CD4-positive, alpha-beta T cell treated with Interleukin-21 for 1 hour (primary cell): ENCODE measurements at places on chromosomes 16 and 17.

- DNase-seq: no peak
These were observed 61.9 kb upstream of the CIBAR2 start for GRCh38 chr16:85173981-85174751.

DNA sequence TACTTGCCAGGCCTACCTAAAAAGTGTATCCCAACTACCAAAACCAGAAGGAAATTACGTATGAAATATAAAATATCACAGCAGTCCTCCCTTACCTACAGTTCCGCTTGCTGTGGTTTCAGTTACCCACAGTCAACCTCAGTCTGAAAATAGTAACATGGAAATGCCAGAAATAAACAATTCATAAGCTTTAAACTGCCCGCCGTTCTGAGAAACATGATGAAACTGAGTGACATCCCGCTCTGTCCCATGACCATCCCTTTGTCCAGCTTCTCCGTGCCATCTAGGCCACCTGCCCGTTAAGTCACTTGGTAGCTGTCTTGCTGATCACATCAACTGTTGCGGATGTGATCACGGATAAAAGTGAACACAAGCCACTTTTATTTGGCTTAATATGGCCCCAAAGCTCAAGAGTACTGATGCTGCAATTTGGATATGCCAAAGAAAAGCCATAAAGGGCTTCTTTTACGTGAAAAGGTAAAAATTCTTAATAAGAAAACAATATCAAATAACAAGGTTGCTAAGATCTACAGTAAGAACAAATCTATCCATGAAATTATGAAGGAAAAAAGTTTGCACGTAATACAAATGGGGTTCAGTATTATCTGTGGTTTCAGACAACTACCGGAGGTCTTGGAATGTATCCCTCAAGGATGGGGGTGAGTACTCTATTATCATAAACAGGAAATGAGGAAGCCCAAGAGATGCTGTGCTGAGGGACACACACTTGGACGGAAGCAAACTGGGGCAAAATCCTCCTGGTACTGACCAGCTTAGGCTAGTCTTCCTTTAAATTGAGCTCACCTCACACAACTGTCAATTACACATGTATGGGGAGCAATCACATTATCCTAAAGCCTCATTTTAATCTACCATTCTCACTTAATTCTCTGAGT is 8.2 kb downstream of the USP22 start:
- DNase-seq: peak; percentile 64

GRCh38 chr16:35198223-35199199 is 1739.1 kb downstream of the TP53TG3F start:
- no peak for DNase-seq

GRCh38 chr16:4364196-4365013 is 7.2 kb upstream of the VASN start:
- DNase-seq: no peak

DNA sequence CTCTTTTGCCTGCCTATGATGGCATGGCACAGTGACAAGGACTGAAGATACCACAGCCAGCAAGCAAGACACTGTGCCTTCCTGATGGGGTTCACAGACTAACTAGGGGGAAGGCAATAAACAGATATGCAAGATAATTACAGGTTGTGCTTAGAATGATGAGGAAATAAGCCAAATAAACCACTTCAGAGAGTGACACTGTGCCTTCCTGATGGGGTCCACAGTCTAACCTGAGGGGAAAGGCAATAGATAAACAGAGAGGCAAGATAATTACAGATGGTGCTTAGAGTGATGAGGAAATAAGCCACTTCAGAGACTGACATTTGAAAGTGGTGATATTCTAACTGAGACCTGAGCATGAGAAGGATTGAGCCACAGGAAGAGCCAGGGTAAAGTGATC is 84.2 kb downstream of the HS3ST2 start:
- DNase-seq: no peak

DNA sequence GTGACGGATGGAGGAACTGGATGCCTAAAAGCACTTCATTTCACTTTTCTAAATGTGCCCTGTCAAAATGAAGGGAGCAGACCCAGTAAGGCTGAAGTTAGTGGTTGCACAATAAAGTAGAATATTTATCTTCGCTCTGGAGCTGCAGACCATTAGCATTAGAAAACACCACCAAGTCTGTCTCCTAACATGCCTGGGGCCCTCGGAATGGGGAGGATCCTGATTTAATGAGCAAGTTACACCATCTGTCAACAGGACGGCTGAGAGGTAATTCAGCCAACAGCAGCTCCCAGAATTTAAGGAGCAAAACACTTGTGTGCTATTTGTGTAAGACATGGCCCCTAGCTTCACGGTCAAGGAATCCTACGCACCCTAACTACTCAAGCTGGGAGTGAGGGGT is 22.3 kb downstream of the CA10 start:
- no peak for DNase-seq

DNA sequence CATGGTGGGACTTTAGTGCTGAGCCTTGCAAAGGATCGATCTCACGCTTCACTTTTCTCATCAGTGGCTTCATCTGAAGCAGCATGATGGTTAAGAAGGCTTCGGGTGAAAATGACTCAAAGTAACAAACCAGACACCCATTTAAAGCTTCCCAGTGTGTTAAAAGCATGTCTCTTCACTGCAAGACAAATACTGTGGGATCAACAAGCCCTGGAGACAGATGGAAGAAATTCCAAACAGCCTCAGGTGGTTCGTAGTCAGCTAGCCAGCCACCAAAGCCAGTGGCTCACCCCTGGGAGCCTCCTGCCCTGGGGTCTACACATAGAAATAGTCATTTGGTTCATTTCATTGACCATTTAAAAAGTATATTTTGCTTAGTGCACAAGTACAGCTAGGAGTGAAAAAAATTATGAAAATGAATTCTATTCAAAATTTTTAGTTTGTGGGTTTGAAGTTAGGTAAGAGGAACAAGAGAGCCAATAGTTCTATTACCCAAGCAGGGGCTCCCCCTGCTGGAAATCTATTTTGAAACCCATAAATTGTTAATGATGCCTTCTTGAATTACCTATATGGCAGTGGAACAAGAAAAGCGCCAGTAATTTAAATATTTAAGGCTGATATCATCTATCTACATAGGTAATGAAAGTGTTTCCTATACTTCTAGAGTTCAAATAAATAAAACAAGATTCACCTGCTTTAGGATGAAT is 51.6 kb downstream of the PMP22 start:
- no peak for DNase-seq

- peak; percentile 43 for DNase-seq
These were observed 7.6 kb downstream of the ADCY7 start for GRCh38 chr16:50273888-50274325.

- DNase-seq: peak; percentile 11
These were observed 4.6 kb downstream of the SMCR8 start for GRCh38 chr17:18319604-18320256.

GRCh38 chr16:84791088-84791487 is 28.7 kb upstream of the CRISPLD2 start:
- DNase-seq: no peak

GRCh38 chr17:38943607-38944006 is 18.2 kb downstream of the LASP1NB start:
- no peak for DNase-seq

- DNase-seq: no peak
These were observed 4.3 kb downstream of the TSR3 start for GRCh38 chr16:1347286-1347855.

GRCh38 chr17:13940858-13941665 is 128.2 kb upstream of the COX10 start:
- no peak for DNase-seq

GRCh38 chr17:38900978-38901656 is 24.3 kb upstream of the LASP1NB start:
- peak; percentile 67 for DNase-seq

- DNase-seq: no peak
These were observed 27.7 kb downstream of the SRL start for GRCh38 chr16:4214215-4214621.

- no peak for DNase-seq
These were observed 25.1 kb downstream of the SLC6A4 start for GRCh38 chr17:30210366-30210765.

DNA sequence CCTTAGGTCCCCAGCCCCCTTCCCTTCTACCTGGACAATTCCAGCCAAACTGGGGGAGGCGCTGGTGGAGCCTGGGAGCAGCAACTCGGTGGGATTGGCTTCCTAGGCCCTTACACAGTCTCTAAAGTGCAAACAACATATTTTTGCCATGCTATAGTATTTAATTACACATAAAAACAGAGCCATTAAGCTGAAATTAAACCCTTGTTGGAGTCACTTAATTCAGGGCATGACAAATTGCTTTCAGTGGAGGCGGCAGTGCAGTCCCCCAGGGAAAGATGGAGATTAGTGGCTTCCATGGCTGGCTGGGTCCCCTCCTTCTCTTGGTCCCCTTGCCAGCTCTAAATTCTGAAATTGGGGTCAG is 17.3 kb downstream of the IGFBP4 start:
- DNase-seq: no peak

DNA sequence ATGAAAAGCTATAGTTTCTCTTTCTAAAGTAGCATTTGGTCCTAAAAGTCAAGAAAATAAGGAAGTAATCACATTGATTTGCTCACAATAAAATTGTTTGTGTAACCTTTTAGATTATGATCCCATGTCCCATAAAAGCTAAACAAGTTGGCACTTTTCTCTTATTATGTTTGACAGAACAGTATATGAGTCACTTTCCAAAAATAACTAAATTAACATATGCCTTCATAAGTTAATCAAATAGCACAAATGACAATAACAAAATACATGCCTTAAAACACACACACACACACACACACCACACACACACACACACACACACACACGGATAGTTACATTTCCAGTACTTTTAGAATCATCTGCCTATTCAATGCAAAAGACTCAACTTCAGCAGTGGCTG is 2.8 kb downstream of the MED13 start:
- no peak for DNase-seq

- DNase-seq: no peak
These were observed 27.4 kb upstream of the ZNHIT3 start for GRCh38 chr17:36459045-36459444.

DNA sequence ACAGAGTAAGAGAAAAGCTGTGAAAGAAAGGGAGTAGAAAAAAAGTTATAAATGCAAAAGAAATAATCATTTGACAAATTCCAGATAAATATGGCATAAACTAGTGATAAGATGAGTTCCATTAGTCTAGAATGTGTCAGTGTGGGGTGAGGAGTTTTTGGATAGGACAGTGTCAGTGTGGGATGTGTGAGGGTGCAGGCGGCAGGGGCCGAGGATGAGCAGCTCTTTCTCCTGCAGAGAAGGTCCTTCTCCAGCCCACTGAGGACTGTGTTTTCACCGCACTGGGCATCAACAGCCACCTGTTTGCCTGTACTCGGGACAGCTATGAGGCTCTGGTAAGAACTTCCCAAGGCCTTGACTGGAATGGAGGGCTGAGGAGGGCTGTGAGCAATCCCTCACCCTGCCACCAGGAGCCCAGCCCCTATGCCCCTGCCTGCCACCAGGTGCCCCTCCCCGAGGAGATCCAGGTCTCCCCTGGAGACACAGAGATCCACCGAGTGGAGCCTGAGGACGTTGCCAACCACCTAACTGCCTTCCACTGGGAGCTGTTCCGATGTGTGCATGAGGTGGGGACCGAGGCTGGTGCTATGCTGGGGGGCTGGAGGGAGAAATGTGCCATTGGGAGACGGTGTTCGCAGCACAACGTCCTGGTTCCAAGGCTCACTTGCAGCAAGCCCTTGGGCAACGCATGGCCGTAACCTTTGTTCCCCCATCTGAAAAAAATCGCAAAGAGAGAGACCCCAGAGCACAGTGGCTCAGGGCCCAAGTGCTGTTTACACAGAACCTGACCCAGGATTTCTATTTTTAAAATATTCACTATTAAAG is 13.1 kb downstream of the RAPGEFL1 start:
- peak; percentile 22 for DNase-seq

DNA sequence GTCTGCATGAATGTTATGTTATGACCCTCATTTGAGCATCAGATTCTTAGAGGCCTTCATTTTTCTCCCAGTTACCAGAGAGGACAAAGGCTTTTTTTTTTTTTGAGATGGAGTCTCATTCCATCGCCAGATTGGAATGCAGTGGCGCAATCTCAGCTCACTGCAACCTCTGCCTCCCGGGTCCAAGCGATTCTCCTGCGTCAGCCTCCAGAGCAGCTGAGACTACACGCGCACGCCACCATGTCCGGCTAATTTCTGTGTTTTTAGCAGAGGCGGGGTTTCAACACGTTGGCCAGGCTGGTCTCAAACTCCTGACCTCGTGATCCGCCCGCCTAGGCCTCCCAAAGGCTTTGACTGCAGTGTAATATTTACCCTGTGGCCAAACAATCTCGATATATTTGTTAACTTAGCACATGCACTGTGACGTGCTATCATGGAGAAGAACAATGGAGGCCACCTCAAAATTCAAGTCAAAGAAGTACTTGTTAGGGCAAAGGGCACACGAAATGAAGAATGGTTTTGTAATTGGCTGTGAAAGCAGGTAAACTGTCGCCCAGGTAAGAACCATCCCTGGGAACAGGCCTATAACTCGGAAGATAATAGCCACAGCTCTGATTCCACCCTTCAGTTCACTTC is 303.4 kb downstream of the SLC39A11 start:
- DNase-seq: no peak

GRCh38 chr16:72092832-72093447 is 480 bp downstream of the TXNL4B start:
- DNase-seq: no peak

DNA sequence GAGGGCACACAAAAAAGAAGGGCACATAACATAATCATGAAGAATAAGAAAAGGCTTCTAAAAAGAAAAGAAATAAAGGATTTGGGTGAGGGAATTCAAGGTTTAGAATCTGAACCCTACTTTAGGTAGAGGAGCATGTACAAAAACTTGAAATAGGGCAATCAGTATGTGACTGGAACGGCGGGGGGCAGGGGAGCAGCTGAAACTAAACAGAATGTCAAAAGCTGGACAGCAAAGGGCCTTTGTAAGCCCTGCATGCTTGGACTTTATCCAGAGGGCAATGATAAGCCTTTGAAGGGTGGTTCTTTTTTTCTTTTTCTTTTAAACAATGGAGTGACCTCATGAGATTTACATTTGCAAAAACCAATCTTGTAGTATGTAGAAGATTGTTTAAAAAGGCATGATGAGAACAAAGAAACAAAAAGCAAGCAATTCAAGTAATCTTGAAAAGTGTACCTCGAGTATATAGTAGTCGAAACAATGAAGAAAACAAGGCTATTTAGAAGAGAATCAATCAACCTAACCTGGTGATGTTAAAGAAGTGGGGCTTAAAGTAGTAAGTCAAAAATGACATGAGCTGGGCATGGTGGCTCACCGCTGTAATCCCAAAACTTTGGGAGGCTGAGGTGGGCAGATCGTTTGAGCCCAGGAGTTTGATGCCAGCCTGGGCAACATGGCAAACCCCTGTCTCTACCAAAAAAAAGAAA is 46.7 kb upstream of the ANKFY1 start:
- DNase-seq: no peak
